Naive thymus-derived CD4-positive, alpha-beta T cell (primary cell): ENCODE measurements at places on chromosomes 11 and 22.

DNA sequence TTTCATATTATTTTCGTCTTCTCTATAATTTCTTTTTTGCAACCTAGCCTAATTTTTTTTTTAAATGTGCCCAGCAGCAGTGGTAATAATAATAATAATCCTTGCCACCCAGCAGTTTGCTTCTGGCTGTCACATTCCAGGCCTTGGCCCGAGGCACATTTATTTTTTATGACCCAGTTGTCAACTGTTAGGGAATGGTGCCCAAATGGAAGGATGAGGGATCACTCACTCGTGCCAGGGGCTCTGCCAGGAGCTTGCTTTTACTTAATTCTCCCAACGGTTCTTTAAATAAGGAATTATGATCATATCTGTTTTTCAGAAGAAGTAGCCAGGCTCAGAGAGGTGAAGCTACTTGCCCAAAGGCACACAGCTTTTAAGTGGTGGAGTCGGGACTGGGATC lies 49.6 kb downstream of the MYO18B start:
- DNase-seq = no peak

- DNase-seq = peak; percentile 20
Observed at GRCh38 chr11:47714554-47715081, 551 bp downstream of the AGBL2 start.

GRCh38 chr11:28529540-28530410 lies 421.6 kb downstream of the METTL15 start:
- DNase-seq = no peak

DNA sequence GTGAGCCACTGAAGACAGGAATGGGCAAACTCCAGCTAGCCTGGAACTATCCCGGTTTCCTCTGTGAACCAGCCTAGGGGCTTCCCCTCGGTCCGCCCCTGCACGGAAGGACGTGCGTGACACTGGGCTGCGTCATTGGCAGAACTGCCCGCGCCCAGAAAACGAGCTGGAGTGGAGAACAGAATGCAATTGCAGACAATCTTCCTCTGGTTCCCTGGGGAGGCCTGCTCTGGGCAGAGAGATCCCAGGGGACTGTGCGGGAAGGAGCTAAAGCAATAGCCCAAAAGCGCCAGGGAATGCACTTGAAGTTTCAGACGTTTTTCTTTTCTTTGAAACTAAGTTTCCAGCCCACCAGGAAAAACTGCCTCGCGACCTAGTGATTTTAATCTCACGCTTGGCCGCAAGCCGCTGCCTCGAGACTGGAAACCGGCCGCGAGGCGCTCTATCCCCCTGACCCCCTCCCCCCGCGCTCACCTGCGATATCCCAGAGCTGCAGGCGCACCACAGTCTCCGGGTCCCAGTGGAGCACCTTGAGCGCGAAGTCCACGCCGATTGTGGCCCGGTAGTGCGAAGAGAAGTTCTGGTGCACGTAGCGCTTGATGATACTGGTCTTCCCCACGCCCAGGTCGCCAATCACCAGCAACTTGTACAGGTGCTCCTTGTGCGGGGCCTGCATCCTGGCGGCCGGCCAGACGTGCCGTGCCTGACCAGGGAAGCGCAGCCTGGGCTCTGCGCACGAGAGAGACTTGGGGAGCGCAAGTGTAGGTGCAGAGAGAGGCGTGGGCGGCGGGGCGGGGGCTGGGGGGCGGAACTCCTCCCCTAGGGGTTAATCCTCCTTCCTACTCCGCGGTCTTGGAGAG lies at the start of gene RAB38:
Gene RAB38, minus strand, starts transcription at position 735 of the 860 bp plus-strand sequence. Its CDS starts 59 bp downstream, at position 676.
- peak; percentile 63 for DNase-seq

- DNase-seq = no peak
Observed at GRCh38 chr11:130858215-130858614, 58.1 kb downstream of the SNX19 start.

DNA sequence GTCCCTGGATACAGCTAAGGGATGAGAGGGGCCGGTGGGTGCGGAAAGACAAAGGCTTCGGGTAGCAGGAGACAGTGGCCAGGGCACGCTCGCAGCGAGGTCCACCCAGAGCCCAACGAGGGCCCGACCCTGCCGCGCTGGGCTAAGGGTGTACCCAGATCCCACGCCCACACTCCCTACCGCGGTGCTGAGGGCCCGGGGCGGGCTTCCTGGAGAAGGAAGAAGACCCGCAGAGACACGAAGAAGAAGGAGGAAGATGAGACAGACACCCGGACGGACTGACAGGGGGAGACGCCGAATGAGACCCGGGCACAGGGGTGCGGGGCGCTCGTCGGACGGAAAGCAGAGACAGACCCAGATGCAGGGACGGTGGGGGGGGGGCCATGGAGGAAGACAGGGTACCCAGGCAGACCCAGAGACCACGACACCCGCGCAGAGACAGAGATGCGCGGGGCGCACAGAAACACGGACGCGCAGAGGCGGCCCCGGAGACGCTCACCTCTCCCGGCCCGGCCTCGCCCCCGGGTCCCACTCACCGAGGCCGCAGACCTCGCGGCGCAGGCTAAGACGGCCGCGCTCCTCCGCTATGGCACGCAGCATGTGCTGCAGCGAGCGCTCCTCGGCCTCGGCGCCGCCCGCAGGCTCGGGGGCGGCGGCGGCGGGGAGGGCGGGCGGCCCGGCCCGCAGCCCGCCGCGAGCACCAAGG lies 437 bp downstream of the KIAA0930 start:
- DNase-seq = peak; percentile 41

- DNase-seq = no peak
Observed at GRCh38 chr11:34183848-34184391, 78.5 kb downstream of the NAT10 start.

GRCh38 chr22:25193548-25193947 lies 6.1 kb upstream of the CRYBB3 start:
- no peak for DNase-seq
